ENCODE measurements at places on chromosomes 16 and 17.

DNA sequence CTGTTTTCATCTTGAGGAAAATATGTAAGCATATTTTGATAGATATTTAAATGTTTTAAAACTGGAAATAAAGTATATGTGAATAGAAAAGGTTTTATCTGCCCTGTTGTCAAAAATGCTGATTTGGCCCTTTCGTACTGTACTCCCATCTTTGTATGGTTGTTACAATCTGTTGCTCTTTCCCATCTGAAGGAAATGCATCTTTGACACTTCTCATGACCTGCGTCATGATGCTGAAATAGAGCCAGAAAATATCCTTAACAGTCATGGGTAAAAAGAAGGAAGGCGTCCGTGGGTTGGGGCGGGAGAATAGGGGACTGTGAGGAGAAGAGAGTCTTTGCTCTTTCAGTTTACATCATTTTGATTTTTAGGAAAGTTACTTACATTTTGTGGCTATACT is 327.7 kb downstream of the BCAS3 start:
- DNase-seq, result no peak

DNA sequence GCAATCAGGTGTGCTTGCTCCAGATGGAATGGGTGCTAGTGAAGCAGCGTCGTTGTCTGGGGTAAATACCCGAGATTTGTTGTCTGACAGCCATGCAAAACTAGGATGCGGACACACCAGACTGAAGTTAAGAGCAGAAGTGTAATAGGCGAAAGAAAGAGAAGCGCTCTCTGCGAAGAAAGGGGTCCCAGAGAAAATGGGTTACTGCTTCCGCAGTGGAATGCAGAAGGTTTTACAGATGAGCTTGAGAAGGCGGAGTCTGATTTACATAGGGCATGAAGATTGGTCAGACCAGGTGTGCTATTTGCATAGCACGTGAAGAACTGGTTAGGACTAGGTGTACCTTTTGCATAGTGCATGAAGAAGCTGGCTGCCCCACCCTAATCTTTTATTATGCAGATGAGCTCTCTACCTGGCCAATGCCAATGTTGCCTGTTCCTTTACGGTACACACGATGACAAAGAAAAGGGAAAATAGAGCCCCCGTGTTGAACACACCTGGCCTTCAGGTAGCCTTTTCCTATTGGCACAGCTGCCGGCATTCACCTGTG is 32.0 kb upstream of the SNN start:
- no peak for DNase-seq

GRCh38 chr17:6567528-6568183 is 11.3 kb upstream of the PITPNM3 start:
- DNase-seq, result no peak

- DNase-seq, result no peak
These were observed 1.8 kb downstream of the TSPOAP1 start for GRCh38 chr17:58326609-58327362.

DNA sequence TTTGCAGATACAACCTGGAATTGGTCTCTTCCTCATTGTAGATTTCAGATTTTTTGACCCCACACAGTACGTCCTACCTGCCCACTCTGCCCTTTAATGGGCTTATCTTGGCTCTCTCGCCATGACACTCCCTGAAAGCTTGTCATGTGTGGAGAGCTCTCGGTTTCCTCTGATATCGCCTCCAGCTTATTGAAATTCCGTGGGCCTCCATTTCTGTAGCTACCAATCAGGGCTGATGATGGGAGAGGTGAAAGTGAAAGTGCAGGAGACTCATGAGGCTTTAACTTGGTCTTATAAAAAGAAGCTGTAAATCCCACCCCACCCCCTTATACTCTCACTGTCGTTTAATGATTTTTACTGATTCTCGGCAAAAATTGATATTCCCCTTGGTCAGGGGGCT is 17.7 kb downstream of the HOXB1 start:
- DNase-seq, result no peak

DNA sequence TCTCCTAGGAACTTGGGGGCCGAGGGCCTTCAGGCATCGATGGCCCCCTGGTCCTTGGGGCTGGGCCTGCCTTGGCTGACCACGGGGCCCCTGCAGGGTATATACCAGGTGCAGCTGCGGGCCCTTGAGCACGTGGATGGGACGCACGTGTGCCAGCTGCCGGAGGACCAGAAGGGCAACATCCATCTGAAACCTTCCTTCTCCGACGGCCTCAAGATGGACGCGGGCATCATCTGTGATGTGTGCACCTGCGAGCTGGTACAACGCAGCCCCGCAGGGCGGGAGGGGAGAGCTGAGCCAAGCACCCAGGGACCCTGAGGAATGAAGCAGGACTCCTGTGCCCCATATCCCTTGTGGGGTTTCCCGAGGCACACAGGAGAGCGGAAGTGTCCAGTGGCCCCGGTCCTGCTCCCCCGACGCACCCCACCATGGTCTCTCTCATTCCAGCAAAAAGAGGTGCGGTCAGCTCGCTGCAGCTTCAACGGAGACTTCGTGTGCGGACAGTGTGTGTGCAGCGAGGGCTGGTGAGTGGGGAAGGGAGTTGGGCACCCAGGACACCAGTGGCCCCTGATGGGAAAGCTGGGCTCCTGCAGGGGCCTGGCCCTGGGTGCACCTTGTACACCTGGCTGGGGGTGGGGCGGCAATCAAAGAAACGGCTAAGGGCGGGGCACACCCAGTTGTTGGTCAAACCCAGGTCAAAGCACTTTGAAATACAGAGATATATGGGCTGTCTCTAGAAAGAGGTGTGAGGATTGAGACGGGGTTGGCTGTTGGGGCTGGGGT is 10.6 kb downstream of the ITGB4 start:
- no peak for DNase-seq

- no peak for DNase-seq
These were observed 1.4 kb downstream of the MSL1 start for GRCh38 chr17:40122999-40123810.

- DNase-seq, result no peak
These were observed 6.9 kb downstream of the CHD9 start for GRCh38 chr16:53061701-53062159.

DNA sequence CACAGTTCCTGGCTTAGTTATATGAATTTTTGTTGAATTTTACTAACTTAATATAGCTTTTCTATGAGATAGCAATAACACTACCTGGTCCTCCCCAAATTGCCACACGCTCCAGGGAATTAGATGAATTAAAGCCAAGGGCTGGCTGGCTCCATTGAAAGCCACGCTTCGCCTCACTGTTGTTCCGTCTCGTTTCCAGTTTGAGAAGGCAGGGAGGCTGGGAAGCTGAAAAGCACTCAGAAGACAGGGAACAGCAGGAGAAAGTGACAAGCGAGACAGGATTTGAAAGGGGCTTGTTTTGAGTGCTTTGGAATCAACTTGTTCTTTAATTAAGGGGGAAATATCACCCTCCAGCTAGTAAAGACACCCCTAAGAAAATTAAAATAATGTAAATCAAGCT is 425.3 kb downstream of the CA10 start:
- no peak for DNase-seq

DNA sequence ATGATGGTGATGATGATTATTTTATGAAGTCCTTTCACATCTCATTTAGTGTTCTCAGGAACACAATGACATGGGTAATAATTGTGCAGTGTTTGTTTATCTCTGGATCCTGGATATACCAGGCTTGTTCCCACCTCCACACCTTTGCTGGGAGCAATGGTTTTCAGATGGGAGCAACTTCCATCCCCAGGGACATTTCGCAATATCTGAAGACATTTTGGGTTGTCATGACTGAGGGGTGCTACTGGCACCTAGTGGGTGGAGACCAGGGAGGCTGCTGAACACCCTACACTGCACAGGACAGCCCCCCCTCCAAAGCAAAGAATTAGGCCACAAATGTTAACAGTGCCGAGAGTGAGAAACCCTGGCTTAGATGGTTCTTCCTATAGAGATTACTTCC is 13.5 kb upstream of the SALL1 start:
- DNase-seq, result no peak

GRCh38 chr16:543301-544164 is 16.0 kb downstream of the CAPN15 start:
- DNase-seq, result no peak

DNA sequence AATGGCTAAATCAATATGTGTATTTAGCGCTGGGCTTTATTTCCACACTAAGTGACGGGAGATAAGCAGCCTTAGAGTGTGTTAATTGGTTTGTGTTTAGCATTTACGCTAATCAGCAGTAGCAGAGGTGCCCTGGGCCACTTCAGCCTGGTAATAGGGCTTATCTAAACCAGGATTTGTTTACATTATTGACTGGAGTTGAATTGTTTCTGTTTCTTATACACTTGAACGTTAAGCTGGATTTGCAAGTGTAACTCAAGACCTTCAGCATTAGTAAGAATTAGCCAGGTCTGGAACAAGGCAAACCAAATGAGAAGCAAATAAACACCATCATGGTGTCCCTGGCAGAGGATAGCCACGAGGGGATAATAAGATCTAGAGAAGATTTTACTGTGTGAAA is 313.6 kb downstream of the HS3ST4 start:
- DNase-seq, result no peak

DNA sequence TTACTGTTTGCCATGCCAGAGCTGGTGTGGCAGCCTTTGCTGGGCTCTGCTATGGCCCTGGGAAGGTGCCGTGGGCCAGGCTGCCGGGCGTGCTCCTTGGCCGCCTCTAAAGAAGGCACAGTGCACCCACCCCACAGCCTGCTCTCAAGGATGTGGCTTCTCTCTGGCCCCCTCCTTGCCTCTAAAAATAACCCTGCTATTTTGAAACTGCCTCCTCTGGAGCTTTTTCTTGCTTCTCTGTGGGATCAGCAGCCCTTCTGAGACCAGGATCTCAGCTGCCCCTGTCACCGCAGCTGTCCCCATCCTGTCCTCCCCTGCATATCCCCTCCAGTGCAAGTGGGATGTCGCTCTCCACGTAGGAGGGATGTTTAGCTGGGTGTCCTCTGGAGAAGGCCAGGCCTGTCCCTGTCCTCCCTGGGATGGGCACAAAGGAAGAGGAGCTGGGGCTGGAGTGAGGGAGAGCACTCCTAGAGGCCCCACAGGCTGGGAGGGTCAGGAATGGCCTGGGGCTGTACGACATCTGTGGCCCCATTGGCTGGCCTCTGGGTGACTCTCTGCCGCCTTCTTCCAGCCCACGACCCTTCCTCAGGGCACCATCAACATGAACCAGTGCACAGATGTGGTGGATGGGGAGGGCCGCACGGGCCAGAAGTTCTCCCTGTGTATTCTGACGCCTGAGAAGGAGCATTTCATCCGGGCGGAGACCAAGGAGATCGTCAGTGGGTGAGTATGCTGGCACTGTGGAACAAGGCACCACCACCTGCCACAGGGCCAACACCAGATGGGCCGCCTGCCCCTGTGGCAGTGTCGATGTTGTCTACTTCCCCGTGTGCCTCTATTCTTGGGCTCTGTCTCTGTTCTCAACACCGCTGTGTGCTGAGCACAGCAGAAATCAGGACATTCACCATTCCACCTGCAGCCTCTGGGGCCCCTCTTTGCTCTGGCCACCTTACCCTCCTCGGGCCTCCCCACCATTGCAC is 79.7 kb downstream of the PLD6 start:
- no peak for DNase-seq

DNA sequence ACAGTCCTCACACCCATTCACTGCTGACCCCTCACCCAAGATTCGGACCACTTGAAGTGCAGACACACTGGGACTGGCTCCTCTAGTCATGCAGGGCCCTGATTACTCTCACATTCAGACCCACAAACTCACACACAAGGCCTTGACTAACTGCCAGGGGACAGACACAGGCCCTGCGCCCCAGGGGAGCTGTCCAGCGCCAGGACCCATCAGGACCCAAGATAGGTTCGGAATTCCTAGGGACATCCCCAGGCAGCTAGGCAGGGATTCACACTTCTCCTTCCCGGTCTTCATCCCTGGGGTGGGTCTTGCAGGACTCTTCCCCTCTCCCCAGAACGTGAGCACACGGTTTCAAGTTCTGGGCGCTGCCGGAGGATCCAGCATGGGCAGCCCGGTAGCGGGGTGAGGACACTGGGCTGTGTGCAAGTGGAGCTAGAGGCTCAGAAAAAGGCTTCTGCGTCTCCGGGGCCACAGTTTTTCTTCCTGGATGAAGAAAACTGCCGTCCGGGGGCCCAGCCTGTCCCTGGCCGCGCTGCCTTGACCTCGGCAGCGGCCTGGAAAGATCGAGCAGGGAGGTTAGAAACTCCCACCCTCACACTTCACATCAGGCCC is 1.6 kb downstream of the SEZ6 start:
- no peak for DNase-seq

DNA sequence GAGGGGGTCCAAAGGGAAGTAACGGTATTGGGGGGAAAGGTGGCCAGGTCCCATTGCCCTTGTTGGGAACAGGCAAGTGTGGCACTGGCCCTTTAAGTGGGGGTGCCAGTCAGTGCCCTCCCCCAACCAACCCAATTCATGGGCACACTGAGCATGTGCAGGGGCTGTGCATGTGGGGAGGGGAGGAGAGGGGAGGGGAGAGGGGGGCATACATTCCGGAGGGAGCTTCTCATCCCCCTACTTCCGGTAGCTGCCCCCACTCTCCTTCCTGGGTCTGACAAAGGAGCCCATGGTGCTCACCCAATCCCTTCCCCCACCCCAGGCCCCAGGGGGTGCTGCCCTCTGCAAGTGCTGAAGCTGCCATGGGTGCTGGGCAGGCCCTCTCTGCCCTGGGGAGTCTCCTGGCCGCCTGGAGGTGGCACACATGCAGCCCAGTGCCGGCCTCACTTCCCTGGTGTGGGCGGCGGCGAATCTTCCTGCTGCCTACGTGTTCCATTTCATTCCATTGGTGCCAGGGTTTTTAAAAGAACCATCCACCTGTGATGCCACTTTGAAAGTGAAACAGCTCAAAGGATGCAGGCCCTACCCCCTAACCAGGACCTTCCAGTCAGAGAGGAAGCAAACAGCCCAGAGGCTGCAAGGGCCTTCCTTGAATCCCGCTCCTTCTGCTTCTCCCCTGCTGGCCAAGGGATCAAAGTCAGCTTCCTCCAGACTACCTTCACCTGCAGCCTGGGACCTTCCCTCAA is 11.0 kb downstream of the HEXIM2 start:
- DNase-seq, result peak; percentile 14

DNA sequence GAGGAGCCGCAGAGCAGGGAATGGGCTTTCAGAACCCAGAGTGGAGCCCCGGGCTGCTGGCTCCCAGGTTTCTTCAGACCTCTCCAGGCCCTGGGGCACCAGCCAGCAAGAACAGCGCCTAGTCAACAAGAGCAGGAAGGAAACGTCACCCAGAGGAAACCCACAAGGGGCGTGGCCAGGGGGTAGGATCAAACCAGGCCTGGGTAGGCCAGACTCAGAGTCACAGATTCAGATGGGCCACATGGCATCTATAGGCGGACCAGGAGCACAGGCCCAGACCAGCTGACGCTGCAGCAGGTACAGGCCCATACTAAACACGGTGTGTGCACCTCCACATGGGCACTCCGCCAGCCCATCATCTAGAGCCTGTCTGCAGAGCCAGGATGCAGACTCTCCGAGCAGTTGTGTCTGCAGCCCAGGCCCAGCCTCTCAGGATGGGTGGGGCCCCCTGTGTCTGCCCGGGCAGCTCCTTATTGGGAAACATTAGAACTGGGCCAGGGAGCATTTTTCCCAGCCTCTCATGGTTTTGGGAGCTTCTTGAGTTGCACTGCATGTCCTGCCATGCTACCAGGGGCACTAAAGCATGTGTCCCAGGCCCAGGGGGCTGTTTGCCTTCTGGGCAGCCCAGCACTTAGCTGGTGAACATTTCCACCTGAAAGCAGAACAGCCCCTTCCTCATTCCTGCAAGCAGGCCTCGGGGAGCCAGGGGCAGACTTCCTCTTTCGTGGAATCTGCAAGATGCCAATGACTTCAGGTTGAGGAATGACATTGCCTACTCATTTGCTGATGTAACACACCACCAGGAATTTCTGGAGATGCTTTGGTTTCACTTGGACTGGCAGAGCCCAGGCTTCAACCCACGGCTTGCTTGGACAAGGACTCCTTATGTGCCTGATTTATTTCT is at the start of gene NLRP1:
Gene NLRP1, minus strand, starts transcription at position 127 of the 904 bp plus-strand sequence. CDS start 552 bp downstream, outside the sequence.
- peak; percentile 93 for DNase-seq

GRCh38 chr16:2289282-2289681 is 21.4 kb upstream of the RNPS1 start:
- no peak for DNase-seq

All from activated T-cell treated with anti-CD3 and anti-CD28 coated beads for 4 hours (primary cell).